ENCODE measurements at places on chromosomes 1 and 21.

GRCh38 chr1:200918006-200918405, 23.3 kb downstream of the INAVA start:
- no peak for DNase-seq

- DNase-seq, result no peak
Observed at GRCh38 chr1:83910461-83910860, 88.5 kb downstream of the TTLL7 start.

- no peak for DNase-seq
Observed at GRCh38 chr1:28441674-28442073, 64.2 kb upstream of the RCC1 start.

GRCh38 chr1:98839840-98840239, 164.8 kb downstream of the PLPPR5 start:
- no peak for DNase-seq

GRCh38 chr1:68231627-68232288, 565 bp downstream of the WLS start:
- DNase-seq, result peak; percentile 22

- no peak for DNase-seq
Observed at GRCh38 chr1:236150311-236150955, 8.1 kb downstream of the GPR137B start.

GRCh38 chr1:50126927-50127715, 18.4 kb downstream of the ELAVL4 start:
- DNase-seq, result no peak

DNA sequence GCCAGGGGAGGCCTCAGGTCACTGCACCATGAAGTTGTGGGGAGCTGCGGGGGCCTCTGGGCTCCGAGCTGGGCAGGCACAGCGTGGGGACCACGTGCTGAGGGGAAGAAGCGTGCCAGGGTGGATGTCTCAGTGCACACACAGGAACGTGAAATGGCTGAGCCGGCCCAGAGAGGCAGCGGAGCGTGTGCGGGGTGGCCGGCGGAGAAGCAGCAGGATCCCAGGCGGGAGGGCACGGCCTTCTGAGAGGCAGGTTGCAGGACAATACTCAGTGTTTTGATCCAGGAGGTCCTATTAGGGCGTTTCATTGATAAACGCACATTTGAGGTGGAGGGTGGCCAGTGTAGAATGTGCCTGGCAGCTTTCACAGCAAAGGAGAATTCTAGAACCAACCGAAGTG, 12.9 kb downstream of the TNFRSF14 start:
- no peak for DNase-seq

DNA sequence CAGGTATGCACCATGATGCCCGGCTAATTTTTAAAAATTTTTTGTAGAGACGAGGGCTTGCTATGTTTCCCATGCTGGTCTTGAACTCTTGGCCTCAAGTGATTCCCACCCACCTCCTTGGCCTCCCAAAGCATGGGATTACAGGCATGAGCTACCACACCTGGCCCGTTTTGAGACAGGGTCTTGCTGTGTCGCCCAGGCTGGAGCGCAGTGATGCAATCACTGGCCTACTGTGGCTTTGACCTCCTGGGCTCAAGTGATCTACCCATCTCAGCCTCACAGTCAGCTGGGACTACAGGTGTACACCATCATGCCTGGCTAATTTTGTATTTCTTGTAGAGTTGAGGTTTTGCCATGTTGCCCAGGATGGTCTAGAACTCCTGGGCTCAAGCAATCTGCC, 7.5 kb upstream of the SH3D21 start:
- no peak for DNase-seq

- no peak for DNase-seq
Observed at GRCh38 chr1:85121744-85122143, 73.4 kb upstream of the MCOLN3 start.

GRCh38 chr21:39882151-39882838, 15.1 kb downstream of the PCP4 start:
- no peak for DNase-seq

- DNase-seq, result no peak
Observed at GRCh38 chr21:35197191-35197590, 148.1 kb upstream of the RUNX1 start.

DNA sequence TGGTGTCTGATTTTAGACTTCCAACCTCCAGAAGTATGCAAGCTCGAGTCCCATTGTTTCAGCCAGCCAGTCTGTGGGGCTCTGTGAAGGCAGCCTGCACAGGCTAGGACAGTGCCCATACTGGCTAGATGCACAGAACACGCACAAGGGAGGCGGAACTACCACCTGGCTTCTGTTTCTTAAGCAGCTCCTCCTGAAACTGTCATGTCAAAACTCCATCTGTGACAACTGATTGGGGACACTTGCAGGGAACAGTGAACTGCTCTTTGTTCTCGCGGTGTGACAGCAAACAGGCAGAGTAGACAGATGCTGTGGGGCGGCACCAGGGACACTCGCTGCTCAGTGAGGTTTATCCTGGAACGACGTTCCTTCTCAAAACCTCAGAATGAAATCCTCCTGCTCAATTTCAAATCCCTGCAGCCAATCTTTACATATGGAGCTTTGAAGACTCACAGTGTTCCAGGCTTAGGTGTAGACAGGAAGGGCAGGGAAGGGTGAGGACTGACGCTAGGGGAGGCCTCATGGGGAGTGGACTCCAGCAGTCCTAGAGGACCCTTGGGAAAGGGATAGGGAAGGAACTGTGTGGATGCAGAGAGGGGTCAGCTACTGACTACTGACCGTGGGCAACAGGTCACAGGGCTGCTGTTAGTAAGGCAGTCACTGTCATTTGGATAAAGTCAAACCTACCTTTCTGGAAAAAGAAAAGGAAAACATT, 73.8 kb downstream of the ERG start:
- no peak for DNase-seq

DNA sequence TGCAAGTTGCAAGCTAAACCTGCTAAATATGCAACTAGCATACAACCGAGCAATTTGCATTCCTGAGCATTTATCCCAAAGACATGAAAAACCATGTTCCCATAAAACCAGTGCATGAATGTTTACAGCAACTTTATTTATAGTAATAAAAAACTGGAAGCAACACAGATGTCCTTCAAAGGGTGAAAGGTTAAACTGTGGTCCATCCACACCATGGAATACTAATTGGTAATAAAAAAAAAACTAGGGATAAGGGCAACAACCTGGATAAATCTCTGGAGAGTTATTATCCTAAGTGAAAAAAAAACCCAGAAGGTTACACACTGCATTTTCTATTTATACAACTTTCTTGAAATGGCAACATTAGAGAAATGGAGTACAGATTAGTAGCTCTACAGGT, 474.1 kb downstream of the SMYD3 start:
- DNase-seq, result no peak

DNA sequence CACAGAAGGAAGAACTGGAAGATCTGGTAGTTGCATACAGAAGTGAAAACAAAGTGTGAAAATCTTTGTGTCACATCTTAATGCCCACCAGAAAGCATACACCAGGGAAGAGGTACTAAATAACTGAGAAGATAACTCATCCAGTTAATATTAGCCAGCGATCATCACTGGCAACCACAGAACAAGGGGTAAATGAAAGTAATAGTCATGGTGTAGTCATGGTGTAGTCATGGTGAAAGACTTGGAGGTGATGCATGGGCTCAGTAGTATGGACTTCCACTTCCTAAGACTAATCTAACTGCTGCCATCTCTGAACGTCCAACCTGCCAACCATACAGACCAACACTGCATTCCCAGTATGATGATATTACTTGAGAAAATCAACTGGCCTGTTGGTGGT, 481.2 kb upstream of the NR5A2 start:
- DNase-seq, result no peak

DNA sequence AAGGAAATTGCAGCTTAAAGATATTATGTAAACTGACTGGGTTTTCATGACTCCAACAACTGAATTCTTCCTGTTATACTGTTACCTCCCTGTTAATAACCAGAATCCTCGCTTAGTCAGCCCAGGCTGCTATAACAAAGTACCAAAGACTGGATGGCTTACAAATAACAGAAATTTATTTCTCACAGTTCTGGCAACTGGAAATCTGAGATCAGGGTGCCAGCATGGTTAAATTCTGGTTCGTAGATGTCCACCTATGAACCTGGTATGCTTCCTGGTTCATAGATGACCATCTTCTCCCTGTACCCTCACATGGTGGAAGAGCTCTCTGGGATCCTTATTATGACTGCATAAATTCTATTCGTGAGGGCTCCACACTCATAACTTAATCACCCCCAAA, 8.1 kb upstream of the TCHHL1 start:
- DNase-seq, result no peak

- no peak for DNase-seq
Observed at GRCh38 chr1:26020941-26021646, 481 bp upstream of the EXTL1 start.

- DNase-seq, result no peak
Observed at GRCh38 chr21:46050668-46051378, 47.1 kb upstream of the COL6A2 start.

GRCh38 chr1:168728473-168729404, at the start of gene DPT:
Gene DPT, minus strand, starts transcription at chr1:168729206. Its CDS starts 32 bp downstream, at chr1:168729174.
- DNase-seq, result no peak

DNA sequence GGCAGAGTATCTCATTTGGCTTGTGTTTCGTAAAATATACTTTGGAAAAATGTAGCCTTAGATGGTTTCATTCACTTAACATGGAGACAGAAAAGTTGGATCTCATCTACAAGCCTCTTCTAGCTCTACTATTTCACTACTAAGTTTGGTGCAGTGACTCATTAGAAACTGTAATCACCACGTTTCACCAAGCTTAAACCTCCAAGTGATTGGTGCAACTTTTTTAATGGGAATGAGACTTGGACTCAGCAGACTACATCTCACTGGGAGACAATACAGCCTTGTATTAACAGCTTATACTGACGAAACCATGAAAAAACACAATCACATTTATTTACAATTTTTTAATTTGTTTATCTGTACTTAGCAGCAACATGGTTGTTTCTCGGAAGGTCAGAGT, 29.9 kb upstream of the NRIP1 start:
- no peak for DNase-seq

GRCh38 chr1:101440485-101440884, 203.7 kb downstream of the S1PR1 start:
- DNase-seq, result no peak

DNA sequence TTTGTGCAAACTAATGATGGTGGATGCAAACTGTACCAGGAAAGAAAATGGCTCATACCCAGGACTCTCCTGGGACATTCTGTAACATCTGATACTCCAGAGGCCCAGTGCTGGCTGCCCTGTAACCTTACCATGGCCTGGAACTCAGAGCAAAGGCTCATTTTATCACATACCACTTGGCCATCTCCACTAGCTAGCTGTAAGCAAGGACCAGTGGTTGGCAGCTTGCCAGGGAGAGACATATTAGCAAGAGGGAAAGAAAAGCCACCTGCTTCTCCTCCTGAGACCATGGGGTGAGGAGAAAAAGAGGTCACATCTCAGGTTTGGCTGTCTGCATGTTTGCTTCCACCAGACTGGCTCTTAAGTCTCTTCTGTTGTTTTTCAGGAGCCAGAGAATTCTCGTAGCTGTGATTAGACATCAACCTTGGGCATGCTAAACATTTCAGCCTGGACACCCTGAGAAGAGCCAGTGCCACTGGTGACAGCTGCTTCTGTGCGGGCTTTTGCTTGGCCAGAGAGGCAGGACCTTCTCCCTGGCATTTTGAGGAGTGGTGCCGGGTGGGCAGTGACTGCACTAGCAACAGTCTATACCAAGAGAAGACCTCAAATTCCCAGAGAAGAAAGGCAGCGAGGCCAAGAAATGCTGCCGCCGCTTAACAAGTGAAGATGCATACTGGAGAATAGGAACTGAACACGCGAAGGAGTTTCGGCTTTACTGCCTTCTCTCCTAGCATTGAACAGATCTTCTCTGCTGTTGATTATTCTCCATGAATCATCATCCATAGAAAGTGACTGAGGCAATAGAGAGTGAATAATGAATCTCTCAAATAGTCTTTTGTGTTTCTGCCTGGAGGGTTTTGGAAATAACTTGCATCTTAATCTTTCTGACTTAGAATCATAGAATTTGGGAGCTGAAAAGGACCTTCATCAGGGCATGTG, 6.7 kb upstream of the INKA2 start:
- no peak for DNase-seq

DNA sequence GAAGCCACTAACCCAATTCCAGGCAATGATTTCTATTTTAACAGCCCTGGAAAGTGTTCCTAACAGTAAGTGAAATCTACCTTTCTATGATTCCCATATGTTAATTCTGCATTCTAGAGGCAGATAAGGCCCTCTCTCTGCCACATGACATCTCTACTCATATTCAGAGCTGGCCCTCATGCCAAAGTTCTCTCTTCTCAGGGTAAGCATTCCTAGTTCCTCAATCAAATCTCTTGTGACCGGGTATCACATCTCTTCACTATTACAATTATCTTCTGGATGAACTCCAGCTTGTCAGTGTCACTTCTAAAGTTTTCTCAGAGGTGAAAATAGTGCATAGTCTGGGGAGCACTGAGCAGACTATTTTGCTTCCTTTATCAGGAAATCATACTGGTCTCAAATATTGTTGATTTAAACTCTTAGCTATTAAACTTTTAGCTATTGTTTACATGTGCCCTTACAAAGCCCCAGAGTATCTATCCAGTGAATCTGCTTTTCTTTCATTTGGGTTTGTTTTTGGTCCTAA, 66.4 kb upstream of the TNFSF18 start:
- no peak for DNase-seq

GRCh38 chr1:27665016-27665651, 6.9 kb downstream of the IFI6 start:
- DNase-seq, result no peak

DNA sequence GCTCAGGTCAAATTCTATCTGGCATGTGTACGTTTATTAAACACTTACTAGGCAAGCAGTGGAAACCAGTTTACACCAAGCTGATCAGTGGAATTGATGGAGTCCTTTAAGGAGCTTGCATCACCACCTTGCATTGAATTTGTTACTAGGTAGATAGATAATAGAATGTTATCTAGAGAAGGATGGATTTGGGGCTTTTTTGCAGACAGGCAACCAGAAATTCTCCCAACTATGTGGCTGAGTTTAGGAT, 44.9 kb downstream of the HHAT start:
- DNase-seq, result no peak

GRCh38 chr1:109751531-109752260, 10.9 kb upstream of the GSTM3 start:
- no peak for DNase-seq

GRCh38 chr1:19495799-19496526, 10.6 kb upstream of the CAPZB start:
- no peak for DNase-seq

DNA sequence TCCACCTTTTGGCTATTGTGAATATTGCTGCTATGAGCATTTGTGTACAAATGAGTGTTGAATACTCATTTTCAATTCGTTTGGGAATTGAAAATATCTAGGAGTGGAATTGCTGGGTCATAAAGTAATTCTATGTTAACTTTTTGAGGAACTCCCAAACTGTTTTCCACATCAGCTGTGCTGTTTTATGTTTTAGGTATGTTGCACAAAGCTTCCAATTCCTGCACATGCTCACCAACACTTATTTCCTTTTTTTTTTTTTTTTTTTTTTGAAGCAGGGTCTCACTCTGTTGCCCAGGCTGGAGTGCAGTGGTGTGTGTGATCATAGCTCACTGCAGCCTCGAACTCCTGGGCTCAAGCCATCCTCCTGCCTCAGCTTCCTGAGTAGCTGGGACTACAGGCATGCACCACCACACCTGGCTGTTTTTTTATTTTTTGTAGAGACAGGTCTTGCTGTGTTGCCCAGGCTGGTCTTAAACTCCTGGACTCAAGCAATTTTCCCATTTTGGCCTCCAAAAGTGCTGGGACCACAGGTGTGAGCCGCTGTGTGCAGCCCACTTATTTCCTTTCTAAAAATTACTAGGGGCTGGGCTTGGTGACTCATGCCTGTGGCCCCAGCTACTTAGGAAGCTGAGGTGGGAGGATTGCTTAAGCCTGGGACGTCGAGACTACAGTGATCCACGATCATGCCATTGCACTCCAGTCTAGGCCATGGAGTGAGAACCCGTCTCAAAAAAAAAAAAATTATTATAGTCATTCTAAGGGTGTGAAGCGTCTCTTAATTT, 33.4 kb downstream of the TMCC2 start:
- no peak for DNase-seq
